Uterus (tissue), 4 donors: ENCODE measurements at places on chromosomes 2 and 18. TPM values are rescaled to one million over a fixed set of nuclear protein-coding genes. Genes with fewer than 3 reads are reported as not detected.

AGXT gene
- not detected for total RNA-seq

RBM44 gene
- 3.6 TPM for total RNA-seq

L3MBTL4 gene
- total RNA-seq, result 45.7 TPM

GPR75 gene
- 2.1 TPM for total RNA-seq

HRH4 gene
- total RNA-seq, result 0.55 TPM

PLEKHA3 gene
- total RNA-seq, result 45.5 TPM

ANKRD36B gene
- 75.2 TPM for total RNA-seq

TANC1 gene
- 57.2 TPM for total RNA-seq

LINC00305 gene
- not detected for total RNA-seq
